ENCODE measurements at places on chromosomes 5 and 9.

DNA sequence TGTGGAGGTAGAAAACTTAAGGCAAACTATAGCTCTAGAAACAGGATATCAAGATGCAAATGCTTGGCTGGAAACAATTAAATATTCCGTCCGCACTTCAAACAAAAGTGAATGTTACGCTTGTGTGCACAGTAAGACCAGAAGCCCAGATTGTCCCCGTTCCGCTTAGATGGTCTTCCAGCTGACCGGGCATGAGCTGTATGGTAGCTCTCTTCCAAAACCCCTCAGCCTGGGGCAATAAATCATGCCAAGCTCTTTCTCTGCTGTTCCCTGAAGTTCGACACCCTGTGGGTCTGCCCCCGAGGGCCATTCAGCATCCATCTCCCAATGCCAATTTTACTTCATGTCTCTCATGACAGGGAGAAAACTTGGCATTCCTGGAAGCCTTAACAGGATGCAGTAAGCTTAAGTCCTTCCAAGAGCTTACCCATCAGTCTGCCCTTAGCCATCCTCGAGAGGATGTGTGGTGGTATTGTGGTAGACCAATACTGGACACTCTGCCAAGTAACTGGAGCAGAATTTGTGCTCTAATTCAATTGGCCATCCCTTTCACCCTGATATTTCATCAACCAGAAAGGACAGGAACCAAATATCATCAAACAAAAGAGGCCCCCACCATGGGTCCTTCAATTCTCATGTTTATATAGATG is 70.7 kb upstream of the RANBP6 start:
- DNase-seq = no peak

DNA sequence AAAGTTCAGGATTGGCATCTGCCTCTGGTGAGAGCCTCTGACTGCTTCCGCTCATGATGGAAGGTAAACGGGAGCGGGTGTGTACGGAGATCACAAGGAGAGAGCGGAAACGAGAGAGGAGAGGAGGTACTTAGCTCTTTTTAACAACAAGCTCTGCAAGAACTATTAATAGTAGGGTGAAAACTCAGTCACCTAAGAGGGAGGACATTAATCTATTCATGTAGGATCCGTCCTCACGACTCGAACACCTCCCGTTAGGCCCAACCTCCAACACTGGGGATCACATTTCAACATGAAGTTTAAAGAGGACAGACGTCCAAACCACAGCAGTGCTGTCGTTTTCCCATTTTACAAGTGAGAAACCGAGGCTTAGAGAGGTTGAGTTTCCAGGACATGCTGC is 173.7 kb downstream of the SLC28A3 start:
- no peak for DNase-seq

GRCh38 chr5:155886311-155887031 is 440.5 kb upstream of the SGCD start:
- DNase-seq = no peak

DNA sequence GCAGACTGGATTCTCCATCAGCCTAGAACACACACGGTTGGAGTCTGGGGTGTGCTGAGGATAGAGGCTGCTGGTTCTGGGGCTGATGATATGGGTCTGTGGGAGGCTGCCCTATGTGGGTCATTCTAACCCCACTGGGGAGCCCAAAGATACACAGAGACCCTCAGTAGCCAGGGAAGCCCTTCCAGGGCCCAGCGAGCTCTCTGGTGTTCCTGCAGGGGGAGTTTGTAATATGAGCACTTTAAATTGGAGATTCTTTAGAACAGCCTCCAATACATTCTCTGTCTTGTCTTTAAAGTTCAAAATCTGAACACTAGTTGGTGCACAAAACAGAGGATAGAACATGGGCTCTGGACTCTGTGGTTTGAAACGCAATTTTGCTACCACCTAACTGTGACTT is 2.4 kb downstream of the ACTL7A start:
- no peak for DNase-seq

DNA sequence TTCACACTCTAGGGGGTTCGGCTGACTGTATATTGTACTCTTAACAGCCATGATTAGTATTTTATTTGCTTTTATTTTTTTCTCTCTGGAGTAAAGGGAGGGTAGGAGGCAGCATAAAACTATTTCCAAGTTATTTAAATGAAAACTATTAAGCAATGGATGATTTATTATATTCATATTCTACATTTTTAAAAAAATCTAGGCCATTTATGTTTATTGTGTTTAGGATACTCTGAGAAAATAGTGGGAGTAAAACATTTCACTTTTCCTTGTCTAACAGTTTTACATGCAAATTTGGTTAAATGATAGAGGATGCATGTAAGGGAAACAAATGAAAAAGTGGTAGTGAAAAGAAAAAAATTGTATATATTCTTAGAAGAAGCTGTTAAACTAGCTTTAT is 276.3 kb downstream of the GAS1 start:
- no peak for DNase-seq

GRCh38 chr5:37867654-37868053 is 27.8 kb upstream of the GDNF start:
- no peak for DNase-seq

- no peak for DNase-seq
These were observed 143.0 kb upstream of the RPS23 start for GRCh38 chr5:82421119-82421518.

- DNase-seq = no peak
These were observed 44.4 kb downstream of the DROSHA start for GRCh38 chr5:31487506-31487905.

DNA sequence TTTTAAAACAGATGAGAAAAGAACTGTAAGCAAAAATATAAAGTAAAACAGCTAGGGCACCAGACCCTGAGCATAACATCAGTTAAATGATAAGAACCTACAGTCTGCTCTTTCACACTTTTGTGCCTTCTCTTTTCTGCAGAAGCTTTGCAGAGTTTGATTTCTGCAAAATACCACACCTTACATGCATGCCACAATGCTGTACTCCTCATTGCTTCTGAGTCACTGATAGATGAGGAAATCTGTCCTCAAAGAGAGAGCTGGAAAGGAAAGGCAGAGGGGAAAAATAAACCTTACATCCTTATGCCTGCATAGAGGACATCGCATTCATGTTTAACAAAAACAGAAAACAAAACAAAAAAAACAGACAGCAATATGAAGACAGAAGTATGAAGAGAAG is 142.9 kb downstream of the ATPSCKMT start:
- no peak for DNase-seq

DNA sequence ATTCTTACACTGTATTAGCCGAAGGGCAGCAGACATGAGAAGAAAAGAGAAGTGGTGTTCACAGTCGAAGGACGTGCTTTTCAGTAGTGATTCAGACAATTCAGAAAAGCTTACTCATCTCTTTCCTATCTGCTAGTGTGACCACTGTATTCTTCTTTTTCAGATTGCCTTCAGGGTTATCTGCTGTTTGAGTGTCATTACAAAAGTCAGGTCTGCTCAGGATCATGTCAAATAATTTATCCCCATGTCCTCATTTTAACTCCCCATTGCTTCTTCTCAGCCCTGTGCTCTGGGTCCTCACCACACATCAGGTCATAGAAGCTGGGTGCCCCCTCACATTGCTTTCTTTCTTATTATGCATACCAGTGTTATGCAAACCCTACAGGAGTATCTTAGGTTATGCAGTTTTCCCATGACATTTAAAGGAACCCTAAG is 394.0 kb downstream of the CETN3 start:
- no peak for DNase-seq

- DNase-seq = peak; percentile 13
These were observed 33.8 kb upstream of the ANXA2R start for GRCh38 chr5:43073597-43074546.

- DNase-seq = no peak
These were observed 215.8 kb downstream of the BNC2 start for GRCh38 chr9:16654596-16655126.

DNA sequence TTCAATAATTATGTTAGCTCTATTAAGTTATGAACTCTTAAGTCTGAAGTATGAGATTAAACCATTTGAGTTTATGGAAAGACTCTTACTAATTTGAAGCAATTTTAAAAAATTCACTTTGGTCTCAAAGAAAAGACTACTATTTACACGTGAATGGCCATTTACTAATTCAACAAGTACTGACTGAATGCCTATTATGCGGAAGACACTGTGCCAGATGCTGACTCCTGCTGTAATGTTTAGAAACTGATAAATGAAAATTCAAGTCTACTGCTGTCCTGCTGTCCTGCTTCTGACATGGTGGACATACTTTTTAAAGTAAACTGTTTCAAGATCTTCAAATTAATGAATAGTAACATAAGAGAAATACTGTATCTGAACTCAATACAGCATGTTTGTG is 116.2 kb downstream of the MPDZ start:
- DNase-seq = no peak

- no peak for DNase-seq
These were observed 108.3 kb downstream of the MYO10 start for GRCh38 chr5:16827755-16828154.

- DNase-seq = no peak
These were observed 41.0 kb downstream of the DMRT1 start for GRCh38 chr9:882416-882924.

- peak; percentile 4 for DNase-seq
These were observed 3.8 kb downstream of the CREB3 start for GRCh38 chr9:35736201-35736633.

DNA sequence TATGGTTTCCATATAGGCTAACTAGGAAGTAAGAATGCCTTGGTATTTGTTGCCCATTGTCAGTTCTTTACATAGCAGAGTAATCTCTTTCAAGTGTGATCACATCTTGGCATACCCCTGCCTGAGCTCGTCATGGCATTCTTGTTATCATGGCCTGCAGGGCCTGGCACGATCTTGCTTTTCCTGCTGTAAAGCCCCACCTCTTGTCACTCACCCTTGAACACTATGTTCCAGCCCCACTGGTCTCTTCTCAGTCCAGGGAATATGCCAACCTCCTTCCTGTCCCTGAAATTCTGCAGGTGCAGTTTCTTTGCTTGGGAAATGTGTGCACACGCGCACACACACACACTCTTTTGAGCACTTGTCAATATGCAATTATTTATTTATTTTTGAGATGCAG is 250.2 kb upstream of the DMRT1 start:
- no peak for DNase-seq

- peak; percentile 13 for DNase-seq
These were observed 10.0 kb upstream of the C5 start for GRCh38 chr9:121059998-121060636.

DNA sequence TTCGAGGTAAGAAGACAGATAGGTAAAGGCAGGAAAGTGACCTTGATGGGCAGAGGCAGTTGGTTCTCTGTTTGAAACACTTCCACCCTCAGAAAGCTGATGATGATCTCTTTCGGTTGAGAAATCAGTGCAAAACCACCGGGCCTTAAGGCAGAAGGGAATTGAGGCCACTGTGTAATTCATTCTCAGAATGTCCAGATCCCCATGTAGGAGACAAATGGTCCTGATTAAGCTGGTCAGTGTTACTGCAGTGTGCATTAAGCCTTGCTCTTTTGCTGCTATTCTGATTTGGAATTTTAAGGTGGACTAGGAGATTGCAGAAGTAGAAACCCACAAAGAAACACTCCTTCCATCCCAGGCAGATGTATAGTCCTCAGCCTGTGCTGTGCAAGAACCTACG is 255.2 kb downstream of the ARHGAP26 start:
- no peak for DNase-seq

DNA sequence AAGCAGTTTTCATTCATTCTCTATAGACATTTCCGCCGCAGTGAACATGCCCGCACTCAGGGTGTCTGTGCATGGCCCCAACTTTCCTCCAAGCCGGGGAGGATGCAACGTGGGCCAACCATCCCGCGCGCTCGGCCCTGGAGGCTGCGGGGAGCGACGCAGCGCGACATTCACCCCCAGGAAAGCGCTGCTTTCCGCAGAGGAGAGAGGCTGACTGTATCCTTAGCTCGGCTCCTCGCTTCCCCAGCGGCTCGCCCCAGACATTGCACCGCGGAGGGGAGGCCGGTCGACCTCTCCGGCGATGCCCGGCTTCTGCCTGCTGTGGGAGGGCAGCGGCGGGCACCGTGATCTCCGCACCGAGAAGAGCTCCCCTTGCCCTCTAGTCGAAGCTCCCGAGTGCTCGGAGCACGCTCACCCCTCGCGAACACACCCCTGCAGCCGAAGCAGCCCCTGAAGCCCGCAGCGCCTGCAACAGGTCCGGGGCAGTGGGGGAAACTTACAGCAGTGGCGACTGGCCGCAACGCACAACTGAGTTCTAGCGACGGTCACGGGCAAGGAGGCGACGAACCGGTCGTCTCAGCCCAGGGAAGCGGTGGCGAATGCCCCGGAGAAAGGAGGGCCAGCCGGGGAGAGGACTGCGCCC is 600 bp downstream of the ENC1 start:
- DNase-seq = no peak

DNA sequence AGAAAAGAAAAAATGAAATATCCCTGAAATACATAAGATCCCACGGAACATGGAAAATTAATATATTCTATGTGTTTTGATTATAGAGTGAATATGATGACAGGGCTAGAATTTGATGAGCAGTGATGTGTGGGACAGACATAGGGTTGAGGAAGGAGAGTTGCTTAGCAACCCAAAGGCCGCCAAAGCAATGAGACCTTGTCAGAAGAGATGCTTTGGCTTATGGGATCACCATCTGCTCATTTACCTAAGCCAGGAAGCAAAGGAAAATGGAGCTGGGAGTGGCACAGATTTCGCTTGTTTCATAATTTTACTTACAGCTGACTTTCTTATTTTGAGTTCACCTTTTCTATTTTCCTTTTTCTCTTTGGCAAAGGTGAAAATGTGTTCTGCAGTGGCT is 20.9 kb upstream of the HAPLN1 start:
- DNase-seq = no peak

GRCh38 chr9:108033976-108034964 is 544.7 kb upstream of the KLF4 start:
- no peak for DNase-seq

- no peak for DNase-seq
These were observed 898 bp downstream of the CAMSAP1 start for GRCh38 chr9:135906291-135907005.

DNA sequence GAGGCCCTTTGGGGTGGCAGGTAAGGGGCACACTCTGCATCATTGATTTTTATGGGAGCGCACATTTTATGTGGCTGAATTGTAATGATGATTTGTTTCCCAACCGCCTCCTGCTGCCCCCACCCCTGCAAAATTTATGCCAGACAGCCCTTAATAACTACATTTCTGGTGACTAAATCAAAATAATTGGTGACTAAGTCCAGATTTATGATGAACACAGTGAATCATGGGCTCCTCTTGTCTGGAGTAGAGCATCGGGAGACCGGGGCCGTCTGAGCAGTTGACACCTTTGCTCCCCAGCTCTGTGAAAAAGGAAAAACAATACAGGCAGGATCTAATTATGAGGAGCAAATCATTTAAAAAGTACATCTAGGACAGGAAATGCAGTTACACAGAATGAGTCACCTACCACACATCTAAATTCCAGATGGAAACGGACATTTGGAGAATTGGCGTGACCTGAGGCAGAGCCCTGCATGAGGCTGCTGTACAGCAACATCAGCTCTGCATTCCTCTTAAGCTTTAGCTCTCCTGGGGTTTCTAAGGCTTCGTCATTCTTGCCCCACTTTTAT is 58.9 kb downstream of the DOCK2 start:
- DNase-seq = no peak

DNA sequence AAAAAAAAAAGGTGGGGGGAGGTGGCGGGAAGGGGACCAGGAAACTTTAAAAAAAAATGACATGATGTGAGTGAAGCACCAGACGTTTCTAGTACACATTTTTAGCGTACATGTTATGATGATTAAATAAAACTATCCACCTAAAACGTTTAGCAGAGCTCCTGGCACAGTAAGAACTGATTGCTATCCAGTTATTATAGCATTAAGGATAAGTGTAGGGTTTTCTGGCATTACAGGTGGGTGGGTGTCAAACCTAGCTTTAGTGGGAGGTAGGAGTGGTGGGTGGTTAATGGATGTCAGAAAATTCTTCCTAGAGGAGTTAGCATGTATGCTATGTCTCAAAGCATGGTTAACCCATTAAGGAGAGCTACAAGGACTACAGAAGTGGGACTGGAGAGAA is 2329.5 kb downstream of the MAT2B start:
- DNase-seq = no peak

Data from SHP77 treated with DMSO at 0.1 percent for 48 hours (cell line).